ENCODE measurements at places on chromosomes 5 and 9.
A peak's percentile ranks its signal among the peaks of the same experiment; 100 is the strongest.

DNA sequence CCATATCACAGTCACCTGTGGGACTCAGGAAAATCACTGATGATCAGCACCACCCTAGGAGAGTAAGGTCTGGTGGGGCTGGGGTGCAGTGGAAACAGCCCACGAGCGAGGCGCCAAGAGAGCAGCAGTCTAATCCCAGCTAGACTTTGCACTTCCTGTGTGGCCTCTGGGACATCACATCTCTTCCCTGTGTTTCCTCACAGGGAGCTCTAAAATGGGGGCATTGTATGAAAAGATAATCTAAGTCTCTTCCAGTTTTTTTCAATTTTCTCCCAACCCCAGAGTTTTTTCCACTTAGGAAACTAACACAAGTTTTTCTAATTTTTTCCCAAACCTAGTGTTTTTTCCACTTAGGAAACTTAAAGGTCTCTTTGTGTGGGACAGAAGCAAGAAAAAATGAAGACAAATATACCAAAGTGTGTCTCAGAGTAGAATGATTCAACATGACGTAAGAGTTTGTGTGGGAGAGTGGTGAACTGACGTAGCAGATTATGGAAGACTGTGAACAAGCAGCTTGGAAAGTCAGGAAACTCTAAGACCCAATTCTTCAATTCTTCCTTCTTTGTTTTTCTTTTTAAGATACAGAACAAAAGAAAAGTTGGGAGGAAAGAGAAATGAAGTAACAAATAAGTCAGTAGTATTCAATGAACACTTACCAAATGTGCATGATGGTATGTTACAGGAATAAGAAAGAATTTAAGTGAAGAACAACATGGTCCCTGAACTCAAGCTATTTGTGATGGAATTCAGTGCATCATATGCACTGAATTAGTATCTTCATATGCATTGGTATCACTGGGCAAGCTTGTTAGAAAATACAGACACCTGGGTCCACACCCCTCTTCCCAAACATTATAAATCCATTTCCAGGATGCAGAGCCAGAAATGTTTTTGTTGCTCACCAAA, 51.3 kb downstream of the LHFPL2 start:
- no peak for DNase-seq

- no peak for DNase-seq
Measured at GRCh38 chr5:142826741-142827492, 56.7 kb downstream of the ARHGAP26 start.

DNA sequence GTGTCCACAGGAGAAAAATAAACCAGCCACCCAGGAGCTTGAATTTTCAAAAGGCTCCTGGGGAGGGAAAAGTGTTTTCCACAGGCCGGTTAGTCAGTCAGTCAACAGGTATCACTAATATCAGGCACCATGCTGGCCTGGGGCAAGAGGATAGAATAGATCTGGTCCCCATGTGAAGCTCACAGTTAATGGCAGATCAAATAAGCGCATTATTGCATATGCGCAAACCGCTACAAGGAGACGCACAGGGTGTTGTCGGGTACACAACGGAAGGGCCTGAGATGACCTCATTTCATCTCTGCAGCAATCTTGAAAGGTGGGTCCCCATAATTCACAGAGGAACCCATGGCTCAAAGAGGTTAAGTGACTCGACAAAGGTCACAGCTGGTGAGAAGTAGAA, 260.7 kb downstream of the CRB2 start:
- no peak for DNase-seq

- DNase-seq: no peak
Measured at GRCh38 chr5:64637837-64638443, 52.4 kb upstream of the SHISAL2B start.

DNA sequence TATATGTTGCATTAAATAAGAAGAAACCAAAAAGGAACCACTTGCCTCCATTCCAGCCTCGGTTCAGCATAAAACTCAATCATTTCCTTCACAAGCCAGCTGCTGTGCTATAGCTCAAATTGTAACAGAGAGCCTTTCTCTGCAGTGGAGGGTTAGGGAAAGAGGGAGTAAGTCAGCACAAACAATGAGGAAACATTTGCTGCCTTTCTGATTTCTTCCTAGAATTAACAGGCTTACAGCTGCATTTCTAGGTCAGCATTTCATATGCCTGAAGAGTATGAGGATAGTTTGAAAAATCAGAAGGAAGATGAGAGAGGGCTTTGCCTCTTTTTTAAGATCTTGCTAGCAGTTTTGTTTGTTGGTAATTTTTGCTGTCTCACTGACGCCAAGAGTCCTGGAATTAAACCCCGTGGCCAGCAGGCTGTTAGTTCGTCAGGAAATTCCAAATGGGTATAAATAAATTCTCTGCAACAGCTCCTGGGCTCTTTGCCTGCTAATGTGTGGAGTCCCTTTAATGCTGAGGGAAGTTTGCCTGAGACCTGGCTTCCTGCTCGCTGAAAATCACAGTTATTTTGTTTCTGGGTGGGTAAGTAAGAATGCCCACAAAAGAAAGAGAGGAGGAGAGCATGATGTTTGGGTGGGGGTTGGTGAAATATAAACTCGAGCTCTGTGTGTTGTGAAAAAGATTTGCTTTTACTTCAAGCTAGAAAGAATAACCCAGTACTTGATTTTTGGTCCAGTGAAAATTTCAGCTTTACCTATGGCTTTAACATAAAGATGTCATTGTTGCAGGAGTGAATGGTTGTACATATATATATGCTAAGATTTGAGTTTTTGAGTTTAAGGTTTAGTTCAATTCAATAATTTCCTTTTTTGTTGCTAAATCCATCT, 148.1 kb upstream of the DMRT1 start:
- no peak for DNase-seq

- DNase-seq: no peak
Measured at GRCh38 chr5:105168806-105169205, 1606.2 kb upstream of the NUDT12 start.

DNA sequence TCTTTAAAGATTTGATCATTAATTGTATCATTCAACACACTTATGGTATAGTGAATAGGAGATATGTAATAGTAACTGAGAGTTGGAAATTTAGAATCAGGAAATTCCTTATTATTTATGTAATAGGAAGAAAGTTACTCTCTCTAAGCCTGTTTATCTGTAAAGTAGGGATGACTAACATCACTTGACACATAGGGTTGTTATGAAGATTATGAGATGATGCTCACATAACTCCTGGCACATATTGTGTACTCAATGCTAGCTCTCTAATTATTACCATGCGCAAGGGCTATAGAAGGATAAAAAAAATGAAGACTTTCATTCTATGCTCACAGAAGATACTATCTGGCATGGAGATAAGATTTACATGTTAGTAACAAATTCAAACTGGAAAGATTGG, 149.9 kb downstream of the ISOC1 start:
- DNase-seq: no peak

DNA sequence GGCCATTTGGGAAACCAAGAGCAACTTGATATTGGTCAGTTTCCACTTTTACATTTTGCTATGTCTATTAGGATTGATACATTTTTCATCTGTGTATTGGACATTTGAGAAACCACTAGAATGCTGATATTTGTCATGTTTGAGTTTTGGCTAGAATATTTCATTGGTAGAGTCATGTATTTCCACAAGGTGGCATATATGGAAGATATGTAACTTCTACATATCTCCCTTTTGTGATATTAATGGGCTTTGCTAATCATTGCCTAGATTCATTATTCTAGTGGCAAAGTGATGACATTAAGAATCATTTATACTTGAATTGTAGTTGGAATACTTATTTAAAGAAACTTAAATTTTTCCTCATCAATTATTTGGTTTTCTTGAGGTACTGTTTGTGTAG, 692.9 kb upstream of the EDIL3 start:
- no peak for DNase-seq

DNA sequence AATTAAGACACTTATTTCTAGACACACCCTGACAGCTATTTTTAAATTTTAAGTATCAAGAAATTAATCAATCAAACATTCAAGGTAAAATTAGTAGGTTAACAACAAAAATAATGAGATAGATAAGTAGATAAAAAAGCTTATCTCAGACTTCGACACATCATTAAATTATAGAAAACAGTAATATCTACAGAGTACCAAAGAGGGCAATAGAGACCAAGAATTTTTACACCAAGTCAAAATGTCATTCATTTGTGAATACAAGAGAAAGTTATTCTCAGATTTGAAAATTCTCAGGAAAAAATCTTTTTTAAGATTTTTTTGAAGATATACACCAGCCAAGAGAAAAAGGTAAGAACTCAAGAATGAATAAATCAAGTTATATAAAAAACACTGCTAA, 445.6 kb downstream of the ACTL7B start:
- no peak for DNase-seq

DNA sequence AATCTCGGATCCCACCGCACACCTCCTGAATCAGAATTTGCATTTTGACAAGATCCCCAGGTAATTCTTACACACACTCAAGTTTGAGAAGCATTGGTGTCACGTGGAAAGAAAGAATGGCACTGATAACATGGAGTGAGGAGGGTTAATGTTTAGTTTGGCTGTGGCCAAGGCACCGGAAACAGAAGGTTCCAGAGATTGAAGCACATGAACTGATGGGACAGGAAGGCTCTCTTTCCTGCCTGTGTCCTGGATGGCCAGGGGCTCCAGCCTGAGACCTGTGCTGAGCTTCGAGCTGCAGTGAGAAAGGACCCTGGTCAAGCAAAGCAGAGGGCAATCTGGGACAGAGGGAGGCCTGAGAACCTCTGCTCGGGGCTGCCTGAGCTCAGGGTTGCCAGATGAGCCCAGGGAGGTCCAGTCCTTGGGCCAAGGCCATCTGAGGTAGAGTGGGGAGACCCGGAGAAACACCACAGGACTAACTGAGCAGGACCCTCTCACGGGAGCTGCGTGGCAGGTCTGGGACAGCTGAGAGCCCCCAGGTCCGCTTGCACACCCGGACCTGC, 27.3 kb downstream of the AFAP1L1 start:
- no peak for DNase-seq

DNA sequence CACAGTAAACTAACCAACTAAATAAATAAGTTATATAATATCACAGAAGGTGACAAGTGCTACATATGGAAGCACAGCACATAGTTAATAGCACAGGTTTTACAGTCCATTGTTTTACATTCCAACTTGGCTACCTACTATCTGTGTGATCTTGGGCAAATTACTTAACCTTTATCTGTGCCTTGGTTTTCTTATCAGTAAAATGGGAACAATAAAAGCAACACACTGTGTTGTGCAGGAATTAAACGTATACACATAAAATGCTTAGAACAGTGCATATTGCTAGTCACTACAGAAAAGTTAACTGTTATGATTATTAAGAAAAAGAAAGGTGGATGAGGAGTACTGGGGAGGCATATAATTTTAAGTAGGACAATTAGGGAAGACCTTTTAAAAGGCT, 42.8 kb upstream of the GOLGA1 start:
- DNase-seq: no peak

DNA sequence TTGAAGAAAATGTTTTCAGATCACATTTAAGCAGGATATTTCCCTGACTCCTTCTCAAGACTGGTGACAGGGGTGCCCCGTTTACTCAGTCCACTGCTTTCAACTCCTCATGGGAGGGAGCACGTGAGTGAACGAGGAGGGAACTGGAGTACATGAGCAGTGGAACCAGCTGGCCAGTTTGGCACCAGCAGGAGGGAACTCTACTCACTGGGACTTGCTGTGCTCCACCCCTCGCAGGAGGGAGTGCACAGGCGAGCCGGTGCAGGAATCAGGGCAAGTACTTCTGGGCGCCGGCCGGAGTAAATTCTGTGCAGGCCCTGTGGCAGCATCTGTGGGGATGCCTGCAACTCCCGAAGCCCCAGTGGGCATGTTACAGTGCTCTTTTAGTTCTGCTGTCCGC, 1941.1 kb upstream of the C9orf72 start:
- DNase-seq: no peak

- no peak for DNase-seq
Measured at GRCh38 chr5:92372766-92373165, 989.6 kb upstream of the ARRDC3 start.

DNA sequence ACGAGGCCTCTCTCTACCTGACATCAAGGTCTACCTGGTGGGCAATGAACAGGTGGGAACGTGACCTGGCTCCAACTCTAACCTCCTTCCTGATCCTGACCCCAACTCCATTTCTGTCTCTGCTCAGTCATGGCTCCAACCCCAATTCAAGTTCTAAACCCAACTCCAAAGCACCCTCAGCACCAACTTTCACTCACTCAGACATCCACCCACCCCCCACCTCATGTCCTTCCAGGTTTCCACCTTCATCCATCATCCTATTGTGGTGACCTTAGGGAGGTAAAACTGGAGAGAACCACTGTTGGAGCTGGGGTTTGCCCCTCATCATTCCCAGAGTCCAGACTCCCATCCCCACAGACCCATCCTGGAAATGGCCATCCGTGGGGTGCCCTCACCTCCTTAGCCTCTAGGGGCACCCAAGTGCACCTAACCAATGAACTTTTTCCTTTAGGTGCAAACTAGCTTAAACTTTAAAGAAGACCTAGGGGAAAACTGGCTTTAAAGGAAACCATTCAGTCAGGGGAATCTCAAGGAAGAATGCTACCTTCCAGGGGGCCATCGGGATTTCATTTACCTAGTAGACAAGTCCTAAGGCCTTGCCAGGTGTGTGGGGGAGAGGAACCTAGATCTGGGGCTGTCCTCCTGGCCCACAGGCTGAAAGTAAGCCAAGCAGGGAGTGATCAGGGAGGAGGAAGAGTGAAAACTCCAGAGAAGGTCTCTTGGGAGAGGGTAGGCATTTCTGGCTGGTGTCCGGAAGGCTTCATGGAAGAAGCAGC, 11.3 kb downstream of the RGS14 start:
- DNase-seq: peak; percentile 51

DNA sequence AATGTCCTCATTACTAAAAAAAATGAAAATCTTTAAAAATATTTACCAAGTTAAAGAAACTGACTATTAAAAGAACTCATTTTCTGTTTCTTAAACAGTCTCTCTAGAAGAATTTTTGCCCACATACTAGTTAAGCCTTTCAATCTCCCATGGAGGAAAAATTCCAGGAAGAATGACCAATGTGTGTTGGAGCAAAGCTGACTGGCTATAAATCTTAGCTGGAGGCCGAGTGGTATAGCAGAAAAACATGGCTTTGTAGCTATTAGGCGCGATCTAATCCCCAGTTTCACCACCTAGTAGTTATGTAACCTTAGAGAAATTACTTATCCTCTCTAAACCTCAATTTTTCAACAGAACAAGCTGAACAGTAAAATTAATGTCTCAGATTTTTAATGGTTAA, 135.5 kb upstream of the PRLR start:
- no peak for DNase-seq

DNA sequence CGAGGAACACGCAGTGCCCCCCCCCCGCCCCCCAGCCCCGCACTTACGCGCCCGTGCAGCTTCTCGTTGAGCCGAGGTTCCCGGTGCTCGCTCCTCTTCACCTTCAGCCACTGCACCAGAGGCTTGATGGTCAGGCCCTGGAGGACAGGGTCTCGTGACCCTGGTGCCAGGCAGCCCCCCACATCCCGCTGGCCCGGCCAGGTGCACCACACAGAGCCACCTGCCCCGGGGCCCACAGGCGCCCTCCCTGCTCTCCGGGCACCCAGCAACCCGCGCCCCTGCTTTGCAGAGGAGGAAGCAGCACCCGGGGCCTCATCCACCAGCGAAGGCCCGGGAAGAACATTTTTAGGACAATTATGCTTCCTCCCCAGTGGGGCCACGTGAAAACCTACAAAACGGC, 39.0 kb downstream of the EXOC3 start:
- no peak for DNase-seq

GRCh38 chr9:128094166-128094949, 26.3 kb downstream of the SLC25A25 start:
- DNase-seq: peak; percentile 92

- no peak for DNase-seq
Measured at GRCh38 chr5:134071614-134072207, 42.8 kb upstream of the TCF7 start.

- no peak for DNase-seq
Measured at GRCh38 chr5:134383980-134384697, 12.8 kb downstream of the UBE2B start.

GRCh38 chr9:38027714-38028113, 41.3 kb downstream of the SHB start:
- DNase-seq: no peak

Data from B cell (primary cell).